ENCODE measurements at places on chromosomes 16 and 17.

GRCh38 chr17:65914784-65915342 lies 277.1 kb downstream of the CEP112 start:
- DNase-seq = no peak

GRCh38 chr16:69396187-69397061 lies 10.6 kb upstream of the TERF2 start:
- DNase-seq = peak; percentile 89

DNA sequence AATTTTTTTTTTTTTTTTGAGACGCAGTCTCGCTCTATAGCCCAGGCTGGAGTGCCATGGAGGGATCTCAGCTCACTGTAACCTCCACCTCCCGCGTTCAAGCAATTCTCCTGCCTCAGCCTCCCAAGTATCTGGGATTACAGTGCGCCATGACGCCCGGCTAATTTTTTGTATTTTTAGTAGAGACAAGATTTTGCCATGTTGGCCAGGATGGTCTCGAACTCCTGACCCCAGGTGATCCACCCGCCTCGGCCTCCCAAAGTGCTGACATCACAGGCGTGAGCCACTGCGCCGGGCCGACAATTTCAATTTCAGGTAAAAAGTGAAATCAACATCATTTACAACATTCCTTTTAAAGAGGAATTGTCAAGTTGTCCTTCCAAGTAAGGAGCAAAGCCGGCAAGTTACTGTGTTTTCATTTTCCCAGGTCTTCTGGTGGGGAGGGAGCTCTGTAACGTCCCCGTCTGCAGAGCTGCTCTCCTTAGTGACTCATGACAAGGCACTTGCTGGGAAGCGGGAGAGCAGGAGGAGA lies 873 bp downstream of the NPLOC4 start:
- peak; percentile 27 for DNase-seq

GRCh38 chr17:82107341-82107860 lies 9.4 kb upstream of the FASN start:
- DNase-seq = no peak

DNA sequence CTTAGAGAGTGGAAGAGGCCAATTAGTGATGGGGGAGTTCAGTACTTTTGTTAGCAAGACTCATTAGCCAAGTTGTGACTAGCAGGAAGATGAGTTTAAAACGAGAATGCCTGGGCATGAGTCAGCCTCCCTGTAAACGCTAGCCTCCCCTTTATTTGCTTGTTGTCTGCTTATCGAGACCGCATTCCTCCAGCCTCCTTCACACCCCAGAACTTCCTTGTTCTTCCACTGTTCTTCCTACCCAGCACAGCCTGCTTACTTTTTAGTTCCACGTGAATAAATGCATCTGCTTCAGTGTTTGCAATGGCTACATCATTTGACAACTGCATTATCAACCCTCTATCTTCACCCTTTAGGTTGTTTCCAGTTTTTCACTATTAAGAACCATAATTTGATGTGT lies 20.2 kb upstream of the OR3A1 start:
- no peak for DNase-seq

- DNase-seq = no peak
Observed at GRCh38 chr17:34582185-34582900, 3.0 kb downstream of the TMEM132E start.

GRCh38 chr17:63826468-63827001 lies 696 bp upstream of the PSMC5 start:
- no peak for DNase-seq

DNA sequence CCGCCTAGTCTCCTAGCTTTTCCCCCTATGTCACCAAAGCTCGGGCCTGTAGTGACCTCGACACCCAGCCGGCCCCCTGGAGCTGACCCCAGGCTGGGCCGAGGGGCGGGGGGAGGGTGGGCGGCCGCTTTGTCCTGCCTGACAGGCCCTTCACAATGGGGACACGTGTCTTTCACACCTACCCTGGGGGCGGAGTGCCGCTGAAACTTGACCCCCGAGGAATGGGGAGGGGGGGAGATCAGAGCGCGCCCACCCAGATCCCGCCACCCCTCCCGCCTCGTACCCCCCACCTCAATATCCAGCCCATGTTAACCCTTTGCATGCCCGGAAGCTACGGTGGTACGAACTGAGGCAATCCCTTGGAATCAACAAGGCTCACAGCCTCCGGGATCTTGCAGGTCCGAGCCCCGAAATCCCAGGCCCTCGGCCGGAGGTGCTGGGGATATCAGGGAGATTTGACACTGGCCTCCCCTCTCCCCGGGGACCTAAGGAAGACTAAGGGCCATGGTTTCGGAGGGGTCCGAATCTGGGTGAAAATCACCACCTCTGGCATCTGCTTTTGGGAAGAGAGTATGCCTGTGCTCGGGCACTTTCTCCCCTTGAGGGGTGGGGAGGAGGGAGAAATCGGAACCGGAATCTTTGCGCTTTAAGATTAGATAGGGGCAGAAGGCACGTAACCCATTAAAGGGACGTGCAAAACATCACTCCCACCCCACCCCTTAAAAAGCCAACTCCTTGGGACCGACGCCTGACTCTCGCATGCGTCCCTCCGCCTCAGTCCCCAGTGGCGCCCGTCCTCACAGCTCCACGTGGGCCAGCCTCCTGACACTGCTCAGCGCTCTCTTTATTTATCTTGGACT lies 2.6 kb downstream of the NOG start:
- DNase-seq = no peak

- no peak for DNase-seq
Observed at GRCh38 chr17:8005967-8006730, 3.7 kb downstream of the GUCY2D start.

DNA sequence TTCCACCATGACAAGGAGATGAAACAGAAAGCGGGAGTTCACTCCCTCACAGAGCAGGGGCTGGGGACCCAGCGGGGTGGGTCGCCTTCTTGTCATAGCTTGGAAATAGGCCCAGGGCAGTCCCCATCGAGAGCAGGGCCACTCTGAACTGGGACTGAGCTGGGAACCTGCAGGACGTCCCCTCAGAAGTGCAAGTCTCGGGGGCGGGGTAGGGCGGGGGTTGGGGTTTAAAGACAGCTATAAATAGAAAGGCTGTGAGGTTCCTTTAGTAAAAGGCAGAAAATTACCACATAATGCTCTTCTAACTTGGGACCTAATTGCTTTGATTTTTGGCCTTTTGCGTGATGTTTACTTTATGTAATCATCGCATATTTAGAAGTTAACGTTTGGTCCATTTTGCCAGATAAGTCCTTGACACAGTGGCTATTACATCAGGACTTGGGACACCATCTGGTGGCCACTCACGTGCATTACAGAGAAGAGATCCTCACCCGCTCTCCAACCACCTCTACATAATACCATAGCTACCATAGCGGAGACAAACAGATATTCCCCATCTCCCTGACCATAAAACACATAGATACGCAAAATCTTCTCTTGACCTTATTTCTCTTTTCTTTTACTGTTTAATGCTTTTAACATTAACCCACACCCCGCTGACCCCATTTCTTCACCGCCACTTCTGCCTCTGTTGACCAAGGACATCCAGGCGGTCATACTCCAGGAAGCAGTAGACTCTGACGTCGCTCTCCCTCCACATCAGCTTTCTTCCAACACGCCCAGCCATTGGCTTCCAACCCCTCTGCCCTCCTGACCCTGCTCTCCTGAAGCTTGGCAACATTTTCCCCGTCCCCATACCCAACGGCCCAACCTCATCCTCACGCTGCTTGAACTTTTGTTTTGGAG lies 27.5 kb upstream of the PIK3R6 start:
- no peak for DNase-seq

DNA sequence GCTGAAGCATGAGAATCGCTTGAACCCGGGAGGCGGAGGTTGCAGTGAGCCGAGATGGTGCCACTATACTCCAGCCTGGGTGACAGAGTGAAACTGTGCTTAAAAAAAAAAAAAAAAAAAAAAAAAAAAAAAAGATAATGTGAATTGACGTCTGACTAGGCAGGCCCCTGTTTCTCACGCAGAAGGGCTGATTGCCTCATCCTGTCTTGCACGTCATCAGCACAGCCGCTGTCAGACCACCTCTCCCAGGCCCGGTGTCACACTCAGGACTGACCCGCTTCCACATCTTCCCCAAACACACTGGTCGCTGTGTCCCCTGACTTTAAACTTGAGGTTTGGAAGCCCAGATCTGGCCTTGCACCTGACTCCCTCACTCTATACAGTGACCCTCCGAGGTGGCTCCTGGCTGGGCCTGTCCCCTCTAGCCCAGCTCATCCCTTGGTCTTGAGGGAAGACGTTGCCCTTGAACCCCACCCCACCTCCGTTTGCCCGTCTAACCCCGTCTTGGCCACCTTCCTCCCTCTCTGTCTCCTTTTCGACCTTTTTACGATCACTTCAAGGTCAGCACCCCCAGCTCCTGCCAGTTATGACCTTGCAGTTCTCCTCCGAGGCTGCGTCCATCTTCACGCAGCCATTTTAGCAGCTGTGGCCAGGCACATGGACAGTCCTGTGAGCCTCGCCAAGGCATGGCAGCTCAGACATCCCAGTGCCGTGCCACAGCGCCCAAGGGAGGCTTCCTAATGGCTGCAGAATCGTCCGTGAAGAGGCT lies 149.9 kb upstream of the PLCG2 start:
- no peak for DNase-seq

DNA sequence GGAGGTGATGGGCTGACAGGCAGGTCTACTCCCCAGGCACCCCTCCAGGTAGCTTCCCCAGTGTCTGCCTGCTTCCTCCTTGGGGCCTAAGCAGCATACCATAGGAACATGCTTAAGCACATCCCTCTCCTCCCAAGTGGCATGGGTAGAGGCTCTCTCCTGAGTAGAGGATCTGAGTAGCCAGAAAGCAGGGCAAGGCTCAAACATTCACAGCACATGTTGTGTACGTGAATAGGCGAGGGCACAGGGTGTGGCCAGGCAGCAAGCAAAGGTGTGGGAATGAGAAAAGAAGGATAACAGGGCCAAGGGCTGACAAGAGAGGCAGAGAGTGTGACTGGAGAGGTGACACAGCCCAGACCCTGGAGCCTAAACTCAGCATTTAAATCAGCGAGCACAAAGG lies 29.7 kb upstream of the GFOD2 start:
- DNase-seq = no peak

GRCh38 chr17:45311760-45312476 lies 4.9 kb downstream of the MAP3K14 start:
- DNase-seq = no peak

- no peak for DNase-seq
Observed at GRCh38 chr17:43092901-43093300, 32.3 kb downstream of the BRCA1 start.

DNA sequence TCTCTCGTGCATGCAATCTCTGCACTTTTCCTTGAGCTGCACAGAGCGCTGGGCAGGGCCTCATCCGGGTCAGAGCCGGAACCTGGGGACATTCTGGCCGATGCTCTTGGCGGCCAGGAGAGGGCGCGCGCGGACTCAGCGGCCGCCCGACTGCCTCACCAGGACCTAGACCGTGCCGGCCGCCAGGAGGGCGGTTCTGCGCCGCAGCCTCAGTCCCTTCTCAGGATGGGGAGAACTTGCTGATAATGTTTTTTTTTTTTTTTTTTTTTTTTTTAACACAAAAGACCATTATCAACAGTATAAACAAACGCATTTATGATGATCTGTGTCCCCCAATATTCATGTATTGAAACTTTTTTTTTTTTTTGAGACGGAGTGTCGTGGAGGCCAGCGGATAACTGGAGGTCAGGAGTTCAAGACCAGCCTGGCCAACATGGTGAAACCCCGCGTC lies 8.1 kb upstream of the FLYWCH2 start:
- no peak for DNase-seq

DNA sequence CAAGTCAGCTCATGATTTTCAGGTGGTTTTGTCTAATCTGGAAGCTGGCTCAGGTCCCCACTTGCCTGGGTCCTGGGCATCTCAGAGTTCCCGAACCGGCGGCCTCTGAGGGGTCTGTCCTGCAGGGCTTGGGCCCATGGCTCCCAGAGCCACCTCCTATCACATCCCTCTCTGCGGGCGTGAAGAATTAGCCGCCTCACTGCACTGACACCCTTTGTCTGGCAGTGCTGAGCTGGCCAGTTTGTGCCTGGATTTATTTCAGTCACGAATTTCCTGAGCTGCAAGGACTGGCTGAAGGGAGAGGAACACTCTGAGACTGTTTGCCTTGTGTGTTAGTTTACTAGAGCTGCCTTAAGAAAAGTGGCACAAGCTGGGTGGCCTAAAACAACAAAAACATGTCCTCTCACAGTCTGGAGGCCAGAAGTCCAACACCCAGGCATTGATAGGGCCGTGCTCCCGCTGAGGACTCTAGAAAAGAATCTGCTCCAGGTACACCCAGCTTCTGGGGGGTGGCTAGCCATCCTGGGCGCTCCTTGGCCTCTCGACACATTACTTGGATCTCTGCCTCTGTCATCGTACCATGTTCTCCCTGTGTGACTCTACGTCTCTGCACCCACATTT lies 217.5 kb upstream of the DYNLRB2 start:
- no peak for DNase-seq

GRCh38 chr17:72517413-72518158 lies 396.8 kb downstream of the SOX9 start:
- no peak for DNase-seq

DNA sequence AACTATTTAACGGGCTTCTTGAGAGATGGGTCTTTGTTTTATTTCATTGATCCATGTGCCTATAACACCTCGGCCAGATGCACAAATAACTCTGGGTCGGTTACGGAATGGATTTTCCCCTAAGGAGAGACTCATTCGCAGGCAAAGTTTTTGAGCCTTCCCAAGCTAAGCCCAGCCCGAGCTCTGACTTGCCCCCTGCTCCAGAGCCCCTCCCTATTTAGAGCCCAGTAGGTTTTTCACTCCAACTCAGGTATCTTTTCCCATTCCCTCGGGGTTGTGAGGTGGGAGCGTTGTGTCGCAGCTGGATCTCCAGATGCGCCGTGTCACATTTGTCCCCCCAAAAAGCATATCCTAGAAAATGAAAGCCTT lies 812 bp upstream of the MYOCD start:
- no peak for DNase-seq
